ENCODE measurements at places on chromosomes 2 and 18. TPM values are rescaled to one million over a fixed set of nuclear protein-coding genes. Genes with fewer than 3 reads are reported as not detected.

- no peak for DNase-seq
- H3K27ac ChIP-seq, result no peak overlapping the region
- H3K4me3 ChIP-seq, result no peak overlapping the region
These were observed 12.7 kb upstream of the PAX3 start for GRCh38 chr2:222311319-222311977.

GRCh38 chr2:171406044-171406443 lies 27.7 kb downstream of the METTL8 start:
- H3K4me1 ChIP-seq, result peaks cover 46% of the 10 kb centered on the region
- H3K4me3 ChIP-seq, result no peak overlapping the region
- peaks cover 6% of the 10 kb centered on the region for H3K36me3 ChIP-seq
- H3K27ac ChIP-seq, result no peak overlapping the region
- no peaks in the 10 kb centered on the region for H3K27me3 ChIP-seq

- peaks cover 28% of the 10 kb centered on the region for H3K4me1 ChIP-seq
- no peak for DNase-seq
- H3K27ac ChIP-seq, result no peak overlapping the region
- H3K36me3 ChIP-seq, result no peaks in the 10 kb centered on the region
- H3K27me3 ChIP-seq, result no peaks in the 10 kb centered on the region
These were observed 30.4 kb downstream of the EPAS1 start for GRCh38 chr2:46327627-46328026.

DNA sequence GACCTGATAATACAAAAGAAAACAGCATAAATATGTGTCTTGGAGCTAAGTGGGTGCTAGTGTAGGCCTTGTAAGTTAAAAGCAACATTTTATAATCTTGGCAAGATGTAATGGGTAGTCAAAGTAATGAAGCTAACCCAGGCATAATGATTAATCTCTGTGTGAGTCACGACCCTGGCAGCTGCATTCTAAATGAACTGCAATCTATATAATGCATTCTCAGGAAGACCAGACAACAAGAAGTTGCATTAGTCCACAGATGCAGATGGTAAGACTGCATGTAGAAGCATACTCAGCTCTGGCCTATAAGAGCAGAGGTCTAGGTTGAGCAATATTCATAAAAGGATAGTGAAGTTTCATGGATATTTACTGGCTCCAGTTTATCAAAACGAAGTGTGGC lies 85.6 kb upstream of the ETAA1 start:
- no peak overlapping the region for H3K4me3 ChIP-seq
- no peaks in the 10 kb centered on the region for H3K27me3 ChIP-seq
- H3K27ac ChIP-seq, result no peak overlapping the region
- no peaks in the 10 kb centered on the region for H3K36me3 ChIP-seq
- no peaks in the 10 kb centered on the region for H3K4me1 ChIP-seq
- DNase-seq, result no peak

The IL36G gene
- total RNA-seq, result not detected

The CHRNA1 gene
- 0.57 TPM for total RNA-seq

The RFTN2 gene
- total RNA-seq, result 29.4 TPM

The ABCG8 gene
- not detected for total RNA-seq

The CYP27C1 gene
- total RNA-seq, result 24.9 TPM

The C2orf66 gene
- total RNA-seq, result 0.27 TPM

The TFCP2L1 gene
- total RNA-seq, result not detected

The RNF138 gene
- total RNA-seq, result 19.1 TPM

The CD302 gene
- total RNA-seq, result 19.3 TPM
